Left lobe of liver (tissue), 2 donors: ENCODE measurements at places on chromosomes 7 and 10.

DNA sequence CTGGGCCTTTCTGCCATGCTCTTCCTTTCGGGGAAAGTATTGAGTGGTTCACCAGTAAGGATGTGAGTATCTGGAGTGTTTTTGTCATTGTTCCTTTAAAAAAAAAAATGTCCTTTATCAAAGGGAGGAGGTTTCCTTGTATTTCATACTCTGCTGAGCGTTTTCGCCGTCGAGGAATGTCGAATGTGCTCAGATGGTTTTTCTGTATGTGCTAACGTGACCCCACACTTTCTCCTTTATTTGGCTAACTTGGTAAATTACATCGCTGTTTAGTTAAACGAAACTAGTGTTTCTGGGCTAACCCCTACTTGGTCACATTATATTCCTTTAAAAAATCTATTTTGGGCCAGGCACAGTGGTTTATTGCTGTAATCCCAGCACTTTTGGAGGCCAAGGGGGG, 45.9 kb downstream of the INPP5A start:
- no peak for DNase-seq

- DNase-seq, result no peak
These were observed 987.6 kb upstream of the AUTS2 start for GRCh38 chr7:68610701-68611100.

DNA sequence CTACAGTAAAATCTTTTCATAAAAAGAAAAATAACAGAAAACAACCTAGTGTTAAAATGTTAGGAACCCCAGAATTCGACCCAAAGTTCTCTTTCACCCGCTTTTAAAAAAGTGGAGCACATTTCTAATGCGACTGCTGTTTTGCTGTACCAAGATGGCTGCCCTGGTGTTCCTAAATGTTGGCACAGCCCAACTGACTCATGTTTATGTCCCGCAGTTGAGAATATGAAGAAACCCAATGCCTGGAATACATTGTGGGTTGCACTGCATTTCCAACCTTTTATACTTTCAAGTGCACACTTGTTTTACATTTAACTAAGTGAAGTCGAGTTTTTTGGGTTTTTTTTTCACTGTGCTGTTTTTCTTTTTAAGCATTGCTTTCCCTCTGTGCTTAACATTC, 944 bp downstream of the STEAP1B start:
- DNase-seq, result no peak

DNA sequence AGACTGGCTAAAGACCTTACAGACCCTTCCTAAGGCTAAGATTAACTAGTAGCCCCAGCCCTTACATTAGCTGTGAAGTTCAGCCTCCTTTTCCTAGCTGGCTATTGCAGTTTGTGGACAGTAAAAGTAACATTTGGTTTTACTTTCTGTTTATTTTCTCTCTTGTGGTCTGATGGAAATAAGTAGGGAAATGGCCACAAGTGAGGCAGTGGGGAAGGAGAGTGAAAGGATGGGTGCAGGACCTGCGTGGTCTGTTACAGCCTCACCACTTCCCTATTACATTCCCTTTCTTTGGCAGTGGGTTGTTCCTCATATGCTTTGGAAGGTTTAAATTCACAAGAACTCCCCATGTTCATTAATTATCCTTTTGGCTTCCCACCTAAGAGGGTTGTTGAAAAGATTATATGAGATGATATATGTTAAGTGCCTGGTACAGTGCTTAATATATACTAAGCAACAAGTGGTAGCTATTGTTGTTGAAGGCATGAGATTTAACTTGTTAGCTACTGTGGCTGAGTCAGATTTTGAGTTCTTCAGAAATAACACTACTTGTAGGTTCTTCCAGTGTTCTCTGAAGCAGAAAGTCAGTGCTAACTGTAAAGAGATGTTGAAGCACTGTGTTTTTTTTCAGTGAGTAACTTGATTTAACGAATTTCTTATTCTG, 181.7 kb downstream of the ST7 start:
- no peak for DNase-seq

GRCh38 chr7:17501441-17502212, 203.2 kb downstream of the AHR start:
- no peak for DNase-seq

DNA sequence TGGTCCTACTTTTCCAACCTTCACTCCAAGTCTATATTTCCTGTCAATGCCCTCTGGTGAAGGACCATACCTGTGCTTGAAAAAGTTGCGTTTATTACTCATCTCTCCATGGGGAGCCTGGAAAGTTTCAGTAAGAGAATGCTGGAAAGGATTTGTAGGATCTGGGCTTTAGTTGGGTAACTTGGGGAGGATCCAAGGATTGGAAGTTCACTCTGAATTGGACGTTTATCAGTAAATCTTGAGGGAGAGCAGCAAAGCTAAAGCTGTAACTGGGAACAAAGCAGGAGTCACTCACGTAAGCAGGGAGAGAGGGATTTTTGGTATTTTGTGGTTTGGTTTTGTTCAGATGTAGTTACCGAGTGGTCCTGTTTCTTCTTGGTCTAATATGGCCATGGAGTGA, 51.4 kb upstream of the NPVF start:
- DNase-seq, result no peak

DNA sequence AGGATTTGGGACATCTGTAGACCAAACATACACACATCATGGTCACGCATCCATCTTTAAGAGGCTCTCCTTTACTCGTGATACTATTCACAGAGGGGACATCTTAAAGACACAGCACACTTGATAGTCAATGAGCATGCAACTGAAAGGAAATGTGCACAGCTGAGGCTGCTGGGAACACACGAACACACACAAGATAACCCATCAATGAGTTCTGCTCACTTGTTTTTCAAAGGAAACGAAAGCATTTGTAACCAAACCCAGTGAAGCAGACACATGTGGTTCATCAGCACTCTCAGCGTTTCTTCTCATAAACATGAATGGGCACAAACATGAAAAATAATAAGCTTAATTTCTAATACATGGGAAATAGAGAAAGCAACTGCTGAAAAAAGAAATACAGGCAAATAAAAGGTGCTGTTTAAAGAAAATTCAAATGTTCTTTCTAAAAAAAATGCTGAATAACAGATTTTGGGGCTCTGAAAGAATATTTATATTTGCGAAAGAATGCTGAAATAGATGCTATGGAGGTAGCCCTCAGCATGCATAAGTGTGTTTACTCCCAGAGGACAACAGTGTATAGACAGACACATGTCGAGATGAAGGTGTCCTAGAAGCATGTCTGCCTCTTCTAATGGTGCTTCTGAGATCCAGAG, 59.7 kb upstream of the LAMB4 start:
- no peak for DNase-seq

- DNase-seq, result no peak
These were observed 259.7 kb downstream of the DNAJB6 start for GRCh38 chr7:157596471-157596870.

DNA sequence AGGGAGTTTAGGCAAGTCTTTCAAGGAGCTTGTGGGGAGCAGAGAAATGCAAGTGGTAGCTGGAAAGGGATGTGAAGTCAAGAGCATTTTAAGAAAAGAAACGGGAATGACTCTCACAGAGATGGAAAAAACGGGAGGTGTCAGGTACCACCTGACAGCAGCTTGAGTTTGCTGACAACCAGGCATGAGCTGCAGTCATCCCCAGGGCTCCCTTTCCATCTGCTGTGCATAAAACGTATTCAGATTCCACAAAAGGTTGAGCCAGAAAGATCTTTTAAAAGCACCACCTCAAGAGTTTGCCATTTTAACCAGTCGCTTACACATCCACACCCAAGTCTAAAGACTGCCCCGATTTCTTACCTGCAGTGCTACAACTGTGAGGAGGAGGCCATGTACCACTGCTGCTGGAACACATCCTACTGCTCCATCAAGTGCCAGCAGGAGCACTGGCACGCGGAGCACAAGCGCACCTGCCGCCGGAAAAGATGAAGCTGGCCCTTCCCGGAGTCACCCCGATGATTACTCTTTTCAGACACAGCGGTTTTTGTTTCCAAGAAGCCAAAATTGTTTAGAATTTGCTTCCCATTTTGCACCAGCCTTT, 116.8 kb downstream of the ZMYND11 start:
- DNase-seq, result no peak

GRCh38 chr10:127694580-127695193, 42.3 kb upstream of the FOXI2 start:
- DNase-seq, result no peak

DNA sequence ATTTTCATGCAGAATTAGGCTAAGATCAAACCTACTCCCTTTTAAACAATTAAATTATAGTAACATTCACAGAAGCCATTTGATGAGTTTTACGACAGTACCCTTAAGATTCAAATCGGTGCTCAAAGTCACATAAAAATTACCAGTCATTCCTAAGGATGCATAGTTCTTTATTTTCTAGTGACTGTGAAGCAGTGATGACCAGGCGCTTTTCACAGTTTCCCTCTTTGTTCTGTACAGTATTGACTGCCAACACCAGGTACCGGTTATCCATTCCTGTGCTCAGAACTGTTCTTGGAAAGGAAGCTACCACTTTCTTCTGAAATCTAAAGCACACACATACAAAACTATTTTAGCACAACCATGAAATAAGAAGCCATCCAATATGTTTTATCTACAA, 1.9 kb downstream of the DNA2 start:
- DNase-seq, result no peak

DNA sequence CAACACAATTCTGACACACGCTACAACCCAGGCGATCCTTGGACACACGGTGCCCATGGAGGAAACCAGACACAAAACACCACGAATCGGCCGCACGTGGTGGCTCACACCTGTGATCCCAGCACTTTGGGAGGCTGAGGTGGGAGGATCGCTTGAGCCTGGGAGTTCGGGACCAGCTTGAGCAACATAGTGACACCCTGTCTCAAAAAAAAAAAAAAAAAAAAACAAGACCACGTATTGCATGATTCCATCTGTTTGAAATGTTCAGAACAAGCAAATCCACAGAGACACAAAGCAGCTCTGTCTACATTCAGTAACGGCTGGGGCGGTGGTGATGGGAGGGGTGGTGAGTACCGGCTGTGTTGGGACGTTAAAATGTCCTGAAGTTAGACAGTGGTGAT, 25.2 kb downstream of the ADAP1 start:
- DNase-seq, result peak; percentile 23

DNA sequence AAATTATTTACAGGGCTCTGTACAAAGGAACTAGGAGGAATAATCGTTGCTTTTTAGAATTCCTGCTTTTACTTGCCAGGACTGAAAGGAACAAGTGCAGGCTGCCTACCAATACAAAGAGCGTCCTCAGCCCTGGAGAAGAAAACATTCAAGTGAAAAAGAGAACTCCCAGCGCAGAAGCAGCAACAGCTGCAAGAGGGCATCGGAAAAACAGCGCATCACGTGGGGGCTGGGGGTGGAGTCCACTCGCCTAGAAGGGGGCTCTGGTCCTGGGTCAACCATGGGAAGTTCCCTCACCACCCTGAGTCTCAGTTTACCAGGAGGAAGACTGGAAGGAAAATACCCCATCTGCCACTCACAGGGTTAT, 385 bp upstream of the C10orf90 start:
- DNase-seq, result no peak

- DNase-seq, result no peak
These were observed 27.8 kb downstream of the STEAP4 start for GRCh38 chr7:88278881-88279280.

- no peak for DNase-seq
These were observed 2.0 kb downstream of the SRGN start for GRCh38 chr10:69089638-69090599.

- no peak for DNase-seq
These were observed 68.2 kb upstream of the AGK start for GRCh38 chr7:141483044-141483443.

GRCh38 chr7:92751902-92752901, 84.2 kb downstream of the CDK6 start:
- no peak for DNase-seq
